ENCODE measurements at places on chromosomes 12 and 14. TPM values are rescaled to one million over a fixed set of nuclear protein-coding genes. Genes with fewer than 3 reads are reported as not detected.

BDKRB1 gene
- total RNA-seq = not detected

ADCY4 gene
- 0.40 TPM for total RNA-seq

ACYP1 gene
- 6.9 TPM for total RNA-seq

CCDC177 gene
- total RNA-seq = not detected

TAS2R14 gene
- 7.1 TPM for total RNA-seq

HOXC10 gene
- 1.6 TPM for total RNA-seq

LMO3 gene
- total RNA-seq = not detected

MYF6 gene
- 0.52 TPM for total RNA-seq

PAH gene
- total RNA-seq = 0.52 TPM

KRT7 gene
- total RNA-seq = 124 TPM

DNA sequence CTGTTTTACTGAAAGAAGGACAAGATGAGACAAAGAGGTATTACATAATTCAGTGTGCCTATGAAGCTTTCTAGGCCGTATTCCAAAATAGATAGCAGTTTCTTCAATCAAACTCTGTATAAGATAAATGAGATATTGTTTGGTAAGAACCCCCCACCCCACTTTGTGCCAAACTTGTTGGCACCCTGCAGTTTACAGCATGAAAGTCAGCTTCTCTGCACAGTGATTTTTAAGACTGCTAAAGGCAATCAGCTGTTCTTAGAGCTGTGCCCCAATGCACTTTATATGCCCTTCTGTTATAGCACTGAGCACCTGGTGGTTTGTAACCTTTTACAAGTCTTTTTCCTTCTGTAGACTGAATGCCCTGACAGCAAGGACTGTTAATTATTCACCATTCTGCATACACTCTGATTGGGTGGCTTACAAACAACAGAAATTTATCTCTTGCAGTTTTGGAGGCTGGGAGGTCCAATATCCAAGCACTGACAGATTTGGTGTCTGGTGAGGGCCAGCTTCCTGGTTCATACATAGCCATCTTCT lies 76.7 kb downstream of the ANO4 start:
- DNase-seq = no peak

DNA sequence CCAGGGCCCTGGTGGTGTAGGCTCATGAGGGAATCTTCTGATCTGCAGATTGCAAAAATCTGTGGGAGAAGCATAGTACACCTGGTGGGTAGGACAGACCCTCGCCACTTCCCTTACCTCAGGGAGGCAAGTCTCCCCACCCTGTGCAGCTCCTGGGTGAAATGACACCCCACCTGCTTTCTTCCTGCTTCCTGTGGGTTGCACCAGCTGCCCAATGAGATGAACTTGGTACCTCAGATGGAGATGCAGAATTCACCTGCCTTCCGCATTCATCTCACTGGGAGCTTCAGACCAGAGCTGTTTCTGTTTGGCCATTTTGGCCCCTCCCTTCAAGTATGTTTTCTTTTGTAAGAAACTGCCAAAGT lies 4.7 kb downstream of the CLEC2D start:
- no peak for DNase-seq

DNA sequence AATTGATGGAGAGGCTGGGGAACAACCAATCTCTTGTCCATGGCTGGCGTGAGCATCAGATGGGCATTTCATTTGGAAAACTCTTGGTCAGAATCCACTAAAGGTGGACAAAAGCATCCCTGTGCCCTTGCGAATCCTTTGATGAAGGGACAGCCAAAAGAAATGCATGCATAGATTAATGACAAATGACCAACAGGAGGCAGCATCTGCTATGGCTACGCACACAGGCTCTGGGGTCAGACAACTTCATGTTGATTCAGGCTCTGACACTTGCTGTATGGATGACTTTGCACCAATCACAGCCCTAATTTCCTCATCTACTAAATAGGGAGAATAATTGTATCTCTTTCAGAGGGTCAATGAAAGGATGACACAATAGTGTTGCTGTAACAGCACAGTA lies 117.5 kb downstream of the ASCL4 start:
- DNase-seq = no peak

GRCh38 chr12:66129934-66130266 lies 650 bp downstream of the LLPH start:
- DNase-seq = peak; percentile 33

- DNase-seq = no peak
These were observed 22.0 kb downstream of the TMCC3 start for GRCh38 chr12:94628369-94628768.

DNA sequence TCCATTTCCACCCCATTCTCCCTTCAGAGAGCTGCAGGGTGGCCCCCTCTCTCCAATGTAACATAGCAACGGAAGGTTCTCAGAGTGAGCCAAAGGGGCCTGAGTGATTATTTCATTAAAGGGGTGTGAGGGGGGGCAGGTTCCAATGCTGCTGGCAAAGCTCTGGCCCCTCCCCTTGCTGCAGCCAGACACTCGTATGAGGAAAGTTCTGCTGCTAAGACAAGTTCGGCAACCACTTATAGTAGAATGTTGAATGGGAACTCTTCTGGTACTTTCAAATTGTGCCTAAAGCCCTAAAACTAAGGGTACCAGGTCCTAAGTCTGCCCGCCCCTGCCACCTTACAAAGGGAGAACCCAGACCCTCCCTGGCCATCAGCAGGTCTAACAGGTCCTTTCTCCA lies 49.8 kb downstream of the PLEKHG3 start:
- no peak for DNase-seq

- DNase-seq = no peak
These were observed 138.3 kb downstream of the TSPAN9 start for GRCh38 chr12:3215410-3215975.

- DNase-seq = no peak
These were observed 7.4 kb downstream of the ASPG start for GRCh38 chr14:104092931-104093365.

Measured in renal cortical epithelial cell (primary cell).